ENCODE measurements at places on chromosomes 5 and 9.
A peak's percentile ranks its signal among the peaks of the same experiment; 100 is the strongest.

- no peak for DNase-seq
Measured at GRCh38 chr5:89003563-89004036, 120.6 kb upstream of the MEF2C start.

GRCh38 chr9:108467653-108468324 is 388.0 kb downstream of the ACTL7B start:
- peak; percentile 60 for DNase-seq

DNA sequence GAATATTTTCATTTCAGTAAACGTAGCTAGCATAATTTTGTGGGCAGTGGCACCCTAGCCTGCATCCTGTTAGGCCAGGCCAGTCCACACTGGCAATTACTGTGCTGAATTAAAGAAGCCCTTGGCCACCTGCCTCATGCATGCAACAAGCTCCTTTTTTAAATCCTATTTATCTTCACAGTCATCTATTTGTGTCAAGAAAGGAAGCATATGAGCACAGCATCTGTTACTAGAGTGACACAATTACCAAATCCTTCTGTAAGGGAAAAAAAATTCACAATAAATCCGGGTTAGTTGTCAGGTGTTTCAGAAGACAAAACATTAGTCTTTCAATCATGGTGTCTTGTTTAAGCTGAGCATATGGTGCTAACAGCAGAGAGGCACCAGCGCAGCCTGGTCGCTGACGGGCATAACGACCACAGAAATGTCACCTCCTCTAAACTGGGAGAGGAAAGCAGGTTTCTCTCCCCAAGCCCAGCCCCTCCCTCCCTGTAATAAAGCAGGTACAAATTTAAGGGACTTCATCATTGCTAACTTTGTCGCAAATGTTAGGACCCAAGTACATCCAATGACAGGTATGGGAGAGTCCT is 520.6 kb downstream of the CTNND2 start:
- DNase-seq = no peak

GRCh38 chr9:127161081-127161624 is 38.7 kb upstream of the ANGPTL2 start:
- no peak for DNase-seq

DNA sequence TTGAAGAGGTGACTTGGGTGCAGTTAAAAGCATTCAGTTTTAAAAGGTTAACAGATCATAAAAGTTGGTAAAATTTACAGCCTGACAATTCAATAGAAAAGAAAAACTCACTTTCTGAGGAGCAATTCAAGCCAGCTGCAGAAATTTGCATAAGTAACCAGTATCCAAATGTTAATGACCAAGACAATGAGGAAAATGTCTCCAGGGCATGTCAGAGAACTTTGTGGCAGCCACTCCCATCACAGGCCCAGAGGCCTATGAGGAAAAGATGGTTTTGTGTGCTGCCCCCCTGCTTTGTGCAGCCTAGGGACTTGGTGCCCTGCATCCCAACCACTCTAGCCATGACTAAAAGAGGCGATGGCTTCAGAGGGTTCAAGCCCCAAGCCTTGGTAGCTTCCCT is 1406.5 kb upstream of the ACO1 start:
- DNase-seq = no peak

DNA sequence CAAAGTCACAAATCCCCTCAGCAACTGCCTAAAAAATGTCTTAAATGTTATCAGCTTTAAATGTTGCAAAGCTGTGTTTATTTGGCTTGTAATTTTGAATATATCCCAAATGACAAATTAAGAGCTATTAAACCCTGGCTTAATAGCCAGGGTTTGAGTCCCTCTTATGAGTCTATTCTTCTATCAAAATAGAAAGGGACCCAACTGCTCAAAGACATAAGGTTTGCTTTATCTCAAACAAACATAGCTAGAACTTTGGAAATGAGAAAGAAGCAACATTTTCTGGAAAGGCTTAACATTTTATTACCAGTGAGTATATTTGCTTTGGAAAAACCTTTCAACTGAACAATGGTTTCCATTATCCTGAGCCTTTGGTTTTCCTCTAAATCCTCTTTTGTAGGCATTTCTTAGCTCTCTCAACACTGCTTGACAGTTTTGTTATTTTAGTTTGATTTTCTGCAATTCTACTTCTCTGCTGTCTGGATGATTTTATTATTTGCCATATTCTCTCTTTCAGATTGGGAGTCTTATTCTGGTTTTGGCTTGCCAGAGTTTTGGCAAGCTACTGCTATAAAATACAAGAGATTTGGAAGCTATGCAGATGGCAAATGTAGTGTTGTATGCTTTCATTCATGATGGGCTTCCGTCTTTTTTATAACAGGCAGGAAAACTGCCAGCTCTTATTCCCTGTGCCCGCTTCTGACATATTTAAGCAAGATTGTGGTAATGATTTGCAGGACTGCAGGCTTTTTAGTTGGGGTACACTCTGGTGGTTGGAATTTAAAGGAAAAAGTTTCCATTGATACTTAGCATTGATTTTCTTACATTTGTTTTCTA is 734.9 kb downstream of the DTWD2 start:
- no peak for DNase-seq

GRCh38 chr9:14806941-14807520 is 84.5 kb upstream of the CER1 start:
- DNase-seq = peak; percentile 21

GRCh38 chr9:125747053-125747764 is at the start of gene PBX3:
PBX3 (plus strand) TSS chr9:125747373.
- DNase-seq = no peak

DNA sequence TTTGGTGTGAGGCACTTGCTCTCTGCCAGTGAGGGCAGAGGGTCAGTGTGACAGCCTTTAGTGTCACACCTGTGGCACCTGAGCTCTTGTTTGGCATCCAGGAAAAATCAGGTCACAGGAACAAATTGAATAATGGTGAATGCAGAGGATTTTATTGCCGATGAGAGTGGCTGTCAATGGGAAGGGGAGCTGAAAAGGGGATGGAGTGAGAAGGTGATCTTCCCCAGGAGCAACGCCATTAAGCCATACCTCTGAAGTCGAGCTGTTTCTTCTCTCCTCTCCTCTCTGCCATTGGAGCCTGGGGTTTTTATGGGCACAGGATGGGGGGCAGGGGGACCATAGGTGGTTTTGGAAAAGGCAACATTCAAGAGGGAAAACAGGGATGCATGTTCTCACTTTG is 2.4 kb upstream of the HSD17B4 start:
- no peak for DNase-seq

- peak; percentile 6 for DNase-seq
Measured at GRCh38 chr5:42143361-42143760, 218.3 kb downstream of the FBXO4 start.

DNA sequence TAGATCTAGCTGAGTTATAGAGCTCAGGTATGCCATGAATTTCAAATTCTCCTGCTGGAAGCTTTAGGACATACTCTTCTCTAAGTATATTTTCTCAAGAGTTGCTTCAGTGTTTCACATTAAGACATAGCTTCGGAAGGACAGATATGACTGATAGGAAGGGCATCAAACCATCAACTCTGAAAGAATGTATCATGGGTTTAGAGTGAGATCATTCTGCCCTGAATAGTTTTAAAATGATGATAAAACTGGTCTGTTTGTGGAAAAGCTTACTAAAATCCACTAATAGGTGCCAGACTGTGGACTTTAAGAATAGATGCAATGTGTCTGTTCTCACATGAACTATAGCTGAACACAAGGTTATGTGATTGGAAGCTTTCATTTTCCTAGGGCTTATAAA is 8.4 kb downstream of the SPEF2 start:
- peak; percentile 18 for DNase-seq

GRCh38 chr9:129166623-129167557 is 11.2 kb downstream of the IER5L start:
- DNase-seq = peak; percentile 75

DNA sequence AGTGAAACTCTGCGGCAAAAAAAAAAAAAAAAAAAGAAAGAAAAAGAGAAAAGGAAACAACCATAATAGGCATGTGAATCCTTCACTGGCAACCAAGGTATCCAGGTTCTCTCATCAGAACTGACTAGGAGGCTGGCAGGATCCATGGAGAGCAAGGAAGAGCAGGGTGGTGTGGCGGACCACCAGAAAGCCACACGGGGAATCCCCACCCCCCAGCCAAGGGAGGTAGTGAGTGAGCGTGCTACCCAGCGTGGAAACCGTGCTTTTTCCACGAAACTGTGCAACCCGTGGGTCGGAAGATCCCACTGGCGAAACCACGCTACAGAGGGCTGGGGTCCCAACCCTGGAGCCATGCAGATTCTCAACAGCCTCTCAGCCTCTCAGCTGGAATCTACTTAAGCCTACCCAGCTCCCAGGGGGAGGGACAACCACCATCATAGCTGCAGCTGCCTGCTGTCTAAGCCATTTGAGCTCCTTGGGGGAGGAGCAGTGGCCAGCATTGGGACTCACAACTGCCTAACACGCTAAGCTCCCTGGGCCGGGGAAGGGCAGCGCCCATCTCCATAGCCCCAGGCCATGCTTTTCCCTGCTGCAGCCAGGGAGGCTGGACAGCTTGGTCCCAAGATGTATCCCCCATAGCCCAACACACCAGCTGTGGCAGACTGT is 91.6 kb downstream of the PRELID2 start:
- DNase-seq = no peak

GRCh38 chr9:7996558-7996957 is 197.0 kb upstream of the DMAC1 start:
- DNase-seq = no peak

DNA sequence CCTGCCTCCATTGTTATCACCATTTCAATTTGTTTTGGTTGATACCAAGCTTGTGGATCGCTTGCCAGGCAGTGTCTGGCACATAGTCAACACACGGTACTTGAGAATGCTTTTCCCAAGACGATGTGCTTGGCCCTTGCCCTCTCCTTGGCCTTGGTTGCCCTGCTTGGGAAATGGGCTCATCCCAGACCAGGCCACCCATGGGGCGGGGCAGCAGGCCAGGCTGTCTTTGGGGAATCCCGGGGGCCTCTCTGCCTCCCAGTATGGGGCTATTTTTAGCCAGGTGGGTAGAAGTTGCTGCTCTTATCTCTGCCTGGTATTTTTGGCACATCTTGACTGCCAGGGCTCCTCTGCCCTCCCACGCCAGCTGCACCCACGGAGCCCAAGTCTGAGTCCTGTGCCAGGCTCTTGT is 49.9 kb downstream of the LMX1B start:
- DNase-seq = no peak

DNA sequence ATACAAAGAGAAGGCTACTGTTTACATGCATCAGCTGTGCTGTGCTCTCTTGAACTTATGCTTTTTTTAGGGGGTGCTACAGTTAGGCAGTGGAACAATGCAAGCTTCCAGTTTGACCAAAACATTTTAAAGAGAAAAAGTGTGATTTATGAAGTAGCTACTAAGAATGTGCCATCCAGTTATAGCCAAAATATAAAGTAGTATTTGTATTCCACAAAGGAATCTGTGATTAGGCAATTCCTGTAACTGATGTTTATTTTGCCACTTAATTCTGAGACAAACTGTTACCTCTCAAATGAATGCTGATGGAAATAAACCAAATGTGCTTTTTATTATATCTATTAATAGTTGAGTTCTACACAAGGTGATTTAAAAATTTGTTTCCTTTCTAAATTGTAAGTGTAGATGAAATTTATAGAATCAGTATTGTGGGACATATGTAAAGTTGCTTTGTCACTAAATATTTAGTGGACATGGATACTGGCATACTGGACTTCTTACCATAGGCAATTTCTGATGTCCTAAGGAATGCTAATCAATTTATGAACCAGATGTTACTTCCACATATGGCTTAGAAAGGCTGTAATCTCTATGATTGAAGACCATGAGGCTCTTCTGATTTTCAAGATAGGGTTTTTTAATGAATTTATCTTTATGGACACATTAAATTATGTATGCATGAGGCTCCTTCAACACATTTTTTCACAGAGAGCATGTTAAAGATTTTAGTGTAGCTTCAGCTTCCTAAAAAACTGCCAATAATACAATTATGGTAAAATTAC is 410.2 kb downstream of the PRR16 start:
- DNase-seq = no peak

GRCh38 chr9:110031511-110032173 is 176.3 kb downstream of the C9orf152 start:
- DNase-seq = peak; percentile 85

DNA sequence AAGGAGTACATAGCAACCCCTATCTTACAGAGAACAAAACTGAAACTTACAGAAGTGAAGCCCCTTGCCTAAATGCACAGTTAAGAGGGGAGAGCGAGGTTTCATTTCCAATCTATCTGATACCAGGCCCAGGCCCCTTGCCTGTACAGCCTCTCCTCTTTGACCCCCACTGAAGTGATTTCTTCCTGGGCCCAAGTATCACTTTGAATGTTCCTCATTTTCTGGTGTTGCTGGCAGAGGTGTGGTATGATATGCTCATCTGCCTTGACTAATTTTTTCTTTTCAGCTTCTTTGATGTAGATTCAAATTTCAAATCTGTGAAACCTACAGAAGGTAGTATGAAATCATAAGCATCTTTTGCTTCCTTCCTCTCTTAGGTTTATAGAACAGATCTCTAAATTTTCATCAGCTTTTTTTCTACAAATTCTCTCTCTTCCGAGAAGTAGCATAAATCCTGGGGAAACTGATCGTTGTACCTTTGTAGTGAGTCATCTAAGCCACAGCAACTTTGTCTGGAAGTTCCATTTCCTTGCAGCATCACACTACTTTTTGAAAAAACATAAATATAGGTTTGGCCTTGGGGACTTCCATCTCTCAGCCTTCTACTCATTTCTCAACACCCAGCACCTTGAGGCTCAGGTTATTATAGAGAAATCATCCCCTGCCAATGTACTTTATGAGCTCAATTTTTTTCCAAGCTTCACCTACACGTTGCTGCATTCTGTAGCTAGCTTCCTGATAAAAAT is 402.4 kb upstream of the PTGER4 start:
- no peak for DNase-seq

DNA sequence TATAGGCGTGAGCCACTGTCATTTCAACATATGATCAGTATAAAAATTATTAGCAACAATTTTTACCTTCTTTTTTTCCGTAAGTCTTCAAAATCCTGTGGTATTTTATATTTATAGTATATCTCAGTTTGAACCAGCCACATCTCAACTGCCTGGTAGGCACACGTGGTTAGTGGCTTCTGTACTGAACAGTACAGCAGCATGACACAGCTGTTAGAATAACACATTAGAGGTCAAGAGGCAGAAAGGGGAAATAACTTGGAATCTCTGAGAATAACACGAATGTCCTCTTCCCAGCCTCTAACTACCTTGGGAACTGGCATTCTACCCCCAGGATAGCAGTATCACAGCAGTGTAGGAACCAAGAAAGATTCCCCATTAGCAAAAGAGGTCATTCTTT is 108.5 kb upstream of the IQGAP2 start:
- no peak for DNase-seq

All from fibroblast of mammary gland (primary cell).